Epithelial cell of prostate (primary cell): ENCODE measurements at places on chromosomes 7 and 10.

- DNase-seq: no peak
Observed at GRCh38 chr10:117860823-117861222, 185.9 kb downstream of the RAB11FIP2 start.

DNA sequence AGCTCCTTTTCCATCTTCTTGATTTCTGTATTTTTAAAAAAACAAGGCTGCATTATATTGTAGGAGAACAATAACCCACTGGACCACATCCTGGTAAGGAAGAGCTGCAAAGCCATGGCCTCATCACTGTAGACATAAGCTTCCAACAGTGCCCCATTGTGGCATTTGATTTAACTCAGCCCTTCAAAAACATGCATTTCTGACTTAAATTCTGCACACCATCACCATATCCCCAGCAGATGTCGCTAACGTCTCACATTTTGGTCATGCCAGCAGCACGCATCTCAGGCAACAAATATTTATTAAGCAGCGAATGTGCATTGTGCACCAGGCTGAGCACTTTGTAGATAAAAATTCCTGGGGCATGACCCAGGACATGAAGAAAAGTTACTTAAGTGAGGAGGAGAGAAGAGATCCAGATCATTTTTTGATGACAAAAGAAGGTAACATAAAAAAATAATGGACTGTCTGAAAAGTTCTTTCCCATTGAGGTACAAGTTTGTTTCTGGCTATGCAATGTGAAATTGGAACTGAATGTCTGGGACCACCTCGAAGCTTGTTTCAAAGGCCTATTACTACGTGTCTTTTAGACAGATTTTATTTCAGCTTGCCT lies 164.6 kb upstream of the CDCA7L start:
- DNase-seq: no peak

GRCh38 chr7:99643464-99643863 lies 26.7 kb downstream of the ZSCAN25 start:
- DNase-seq: no peak

DNA sequence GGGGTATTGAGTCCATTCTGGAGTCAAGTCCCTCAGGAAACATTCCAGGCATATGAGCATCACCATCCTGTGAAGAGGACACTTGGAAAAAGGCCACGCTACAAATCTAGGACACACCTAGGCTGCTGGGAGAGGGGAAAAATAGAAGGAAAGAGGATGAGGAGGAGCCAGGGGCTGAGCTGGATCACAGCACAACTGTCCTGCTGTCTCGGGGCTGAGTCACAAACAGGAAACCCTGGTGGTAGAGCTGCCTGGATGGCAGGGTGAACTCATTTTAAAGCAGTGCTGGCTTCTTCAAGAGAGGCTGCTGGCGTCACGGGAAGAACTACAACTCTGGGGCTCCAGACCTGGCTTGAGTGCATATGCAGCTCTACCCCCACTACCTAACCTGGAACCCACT lies 151.5 kb downstream of the RNF216 start:
- no peak for DNase-seq

GRCh38 chr7:132150711-132151110 lies 425.6 kb downstream of the PLXNA4 start:
- no peak for DNase-seq
